ENCODE measurements at places on chromosomes 2 and 18. TPM values are rescaled to one million over a fixed set of nuclear protein-coding genes. Genes with fewer than 3 reads are reported as not detected.

DNA sequence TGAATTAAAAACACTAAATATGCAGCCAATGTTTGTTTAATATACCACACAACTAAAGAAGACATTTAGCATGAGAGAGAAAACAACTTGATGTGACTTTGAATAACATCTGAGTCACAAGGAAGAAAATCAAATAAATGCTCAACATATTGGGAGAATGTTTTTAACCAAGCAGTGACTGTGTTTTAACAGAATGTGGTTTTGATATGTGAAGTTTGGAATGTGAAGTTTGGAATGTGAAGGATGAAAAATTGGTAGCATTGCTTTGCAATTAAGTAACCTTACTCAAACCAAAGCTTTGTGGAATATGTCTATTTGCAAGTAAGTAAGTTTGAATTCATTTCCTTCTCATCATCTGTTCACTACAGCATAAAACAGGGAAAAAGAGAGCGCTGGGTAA is 128.2 kb upstream of the DNAJC10 start:
- H3K4me3 ChIP-seq: no peak overlapping the region
- H3K27me3 ChIP-seq: no peaks in the 10 kb centered on the region
- H3K4me1 ChIP-seq: no peaks in the 10 kb centered on the region
- no peaks in the 10 kb centered on the region for H3K36me3 ChIP-seq
- no peak overlapping the region for H3K27ac ChIP-seq

DNA sequence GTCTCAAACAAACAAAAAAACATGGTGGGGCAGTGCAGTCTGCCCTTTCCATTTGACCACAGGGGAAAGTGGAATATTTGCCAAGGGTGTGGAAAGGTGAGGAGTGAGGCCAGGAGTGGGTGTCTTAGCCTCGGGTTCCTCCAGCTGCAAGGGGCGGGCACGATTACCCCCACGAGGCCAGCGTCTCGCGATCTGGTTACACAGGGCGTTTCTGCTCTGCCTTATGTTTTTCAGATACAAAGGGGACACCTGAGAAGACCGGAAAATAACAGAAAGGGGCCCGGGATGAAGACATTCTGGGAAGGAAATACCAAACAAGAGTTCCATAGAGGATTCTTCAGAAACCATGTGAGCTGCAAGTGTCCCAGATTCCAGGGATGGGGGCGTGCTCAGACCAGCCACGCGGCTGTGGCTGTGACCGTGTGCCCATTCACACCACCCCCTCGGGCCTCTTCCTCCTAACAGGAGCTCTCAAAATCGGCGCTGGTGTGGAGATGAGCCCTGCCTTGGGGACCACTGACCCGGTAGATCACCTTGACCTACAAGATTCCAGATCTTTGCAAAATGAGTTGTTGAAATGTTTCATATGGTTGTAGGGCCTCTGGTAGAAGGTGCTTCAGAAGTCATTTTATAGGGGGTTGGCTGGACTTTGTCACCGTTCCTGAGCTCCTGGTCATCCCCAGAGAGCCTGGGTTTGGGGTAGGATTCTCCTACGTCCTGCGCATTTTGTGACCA is 34.2 kb downstream of the FAM178B start:
- peaks cover 30% of the 10 kb centered on the region for H3K4me1 ChIP-seq
- no peak for DNase-seq
- H3K4me3 ChIP-seq: no peak overlapping the region
- H3K27ac ChIP-seq: no peak overlapping the region
- H3K36me3 ChIP-seq: no peaks in the 10 kb centered on the region

DNA sequence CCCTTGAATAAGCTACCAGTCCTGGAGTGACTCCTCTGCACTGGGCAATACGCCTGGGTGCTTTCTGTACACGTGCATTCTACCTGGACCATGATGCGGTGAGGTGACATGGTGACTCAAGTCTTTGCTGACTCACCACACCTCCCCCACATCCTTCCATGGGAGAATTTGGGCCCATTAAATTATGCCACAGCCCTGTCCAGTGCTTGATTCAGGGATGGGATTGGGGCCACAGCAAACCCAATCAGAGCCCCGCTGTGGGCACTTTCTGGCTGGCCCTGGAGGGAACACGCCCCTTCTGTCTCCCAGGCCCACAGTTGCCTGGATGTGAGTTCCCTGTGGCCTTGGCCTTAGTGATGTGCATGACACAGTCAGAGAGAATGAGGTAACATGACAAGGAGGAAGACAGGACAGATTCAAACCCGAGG is 86.9 kb downstream of the LRRC30 start:
- no peaks in the 10 kb centered on the region for H3K36me3 ChIP-seq
- H3K4me1 ChIP-seq: no peaks in the 10 kb centered on the region
- H3K27me3 ChIP-seq: no peaks in the 10 kb centered on the region
- DNase-seq: no peak

DNA sequence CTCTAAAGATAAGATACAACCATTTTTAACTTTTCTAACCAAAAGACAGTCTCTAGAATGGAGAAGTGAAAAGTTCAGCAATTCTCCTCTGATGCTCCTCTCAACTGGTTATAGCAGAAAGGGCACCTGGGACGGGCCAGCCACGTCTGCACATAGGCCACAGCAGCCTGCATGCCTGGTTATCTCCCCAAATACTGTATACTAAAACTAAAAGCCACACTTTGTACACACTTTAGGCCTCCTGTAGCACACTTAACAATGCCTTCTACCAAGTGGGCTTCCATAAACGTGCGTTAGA is 179.1 kb downstream of the ANKRD44 start:
- DNase-seq: no peak
- peak overlapping the region; percentile 30 for H3K27ac ChIP-seq
- H3K4me3 ChIP-seq: no peak overlapping the region

GRCh38 chr2:113138428-113139322 is 11.3 kb downstream of the IL1RN start:
- H3K4me1 ChIP-seq: peaks cover 6% of the 10 kb centered on the region
- H3K27ac ChIP-seq: no peak overlapping the region
- no peaks in the 10 kb centered on the region for H3K27me3 ChIP-seq
- no peak overlapping the region for H3K4me3 ChIP-seq
- H3K36me3 ChIP-seq: no peaks in the 10 kb centered on the region

DNA sequence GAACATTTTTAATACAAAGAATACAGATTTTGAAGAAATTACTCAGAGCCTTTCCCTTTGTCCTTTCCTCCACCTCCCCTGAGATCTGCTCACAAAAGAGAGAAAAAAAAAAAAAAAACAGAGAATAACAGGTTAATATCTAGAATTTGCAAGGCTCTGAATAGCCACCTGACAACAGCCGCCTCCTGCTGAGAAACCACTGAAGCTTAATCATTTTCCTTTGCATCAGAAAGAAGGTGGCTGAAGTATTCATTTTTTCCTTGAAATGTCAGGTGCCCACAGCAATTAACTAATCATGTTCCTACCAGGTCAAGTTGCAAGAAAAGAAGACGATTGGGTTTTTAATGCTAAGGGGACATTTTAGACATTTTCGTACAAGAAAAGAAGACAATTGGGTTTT is 21.2 kb downstream of the CNTNAP5 start:
- DNase-seq: no peak
- no peaks in the 10 kb centered on the region for H3K4me1 ChIP-seq
- no peaks in the 10 kb centered on the region for H3K36me3 ChIP-seq
- no peak overlapping the region for H3K4me3 ChIP-seq
- H3K27ac ChIP-seq: no peak overlapping the region

GRCh38 chr2:138476940-138477339 is 24.6 kb upstream of the SPOPL start:
- H3K36me3 ChIP-seq: no peaks in the 10 kb centered on the region
- no peak overlapping the region for H3K4me3 ChIP-seq
- no peaks in the 10 kb centered on the region for H3K27me3 ChIP-seq
- H3K4me1 ChIP-seq: no peaks in the 10 kb centered on the region
- H3K27ac ChIP-seq: no peak overlapping the region
- no peak for DNase-seq

DNA sequence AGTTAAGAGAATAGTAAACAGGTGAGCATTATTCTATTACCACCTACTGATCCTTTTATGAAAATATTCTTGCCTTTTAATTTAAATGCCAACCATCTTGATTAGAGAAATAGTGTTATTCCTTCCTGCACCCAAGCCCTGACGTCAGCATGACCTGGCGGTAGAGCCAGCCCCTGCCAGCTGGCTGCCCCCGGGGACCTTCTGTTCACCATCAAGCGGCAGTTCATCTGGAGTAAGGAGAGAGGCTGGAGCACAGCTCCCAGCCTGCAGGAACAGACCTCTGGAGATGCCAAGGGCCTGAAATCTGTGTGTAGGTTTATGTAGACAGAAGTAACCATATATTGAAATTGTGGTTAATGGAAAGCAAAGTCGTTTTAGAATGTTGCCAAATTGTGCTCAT is 171.8 kb downstream of the GBX2 start:
- H3K27ac ChIP-seq: no peak overlapping the region
- no peak overlapping the region for H3K4me3 ChIP-seq
- H3K27me3 ChIP-seq: no peaks in the 10 kb centered on the region
- H3K36me3 ChIP-seq: no peaks in the 10 kb centered on the region

GRCh38 chr2:165699946-165700345 is 94.1 kb downstream of the GALNT3 start:
- no peaks in the 10 kb centered on the region for H3K4me1 ChIP-seq
- DNase-seq: no peak
- no peak overlapping the region for H3K27ac ChIP-seq
- H3K27me3 ChIP-seq: no peaks in the 10 kb centered on the region
- H3K4me3 ChIP-seq: no peak overlapping the region

GRCh38 chr18:75123113-75123512 is 85.8 kb downstream of the PTGR3 start:
- no peaks in the 10 kb centered on the region for H3K27me3 ChIP-seq
- peaks cover 3% of the 10 kb centered on the region for H3K4me1 ChIP-seq
- no peak for DNase-seq
- no peak overlapping the region for H3K27ac ChIP-seq

- H3K27ac ChIP-seq: no peak overlapping the region
- no peaks in the 10 kb centered on the region for H3K27me3 ChIP-seq
- DNase-seq: no peak
- no peak overlapping the region for H3K4me3 ChIP-seq
- H3K4me1 ChIP-seq: no peaks in the 10 kb centered on the region
Observed at GRCh38 chr18:3114451-3114850, 101.5 kb upstream of the LPIN2 start.

GRCh38 chr18:4357579-4357978 is 97.5 kb downstream of the DLGAP1 start:
- H3K27ac ChIP-seq: no peak overlapping the region
- no peak overlapping the region for H3K4me3 ChIP-seq
- no peaks in the 10 kb centered on the region for H3K4me1 ChIP-seq
- no peaks in the 10 kb centered on the region for H3K27me3 ChIP-seq
- DNase-seq: no peak

GRCh38 chr18:46563317-46563716 is 93.7 kb downstream of the LOXHD1 start:
- no peaks in the 10 kb centered on the region for H3K36me3 ChIP-seq
- no peak for DNase-seq
- H3K4me3 ChIP-seq: no peak overlapping the region
- H3K4me1 ChIP-seq: no peaks in the 10 kb centered on the region

GRCh38 chr2:147430408-147430807 is 414.4 kb upstream of the ACVR2A start:
- H3K27ac ChIP-seq: no peak overlapping the region
- no peaks in the 10 kb centered on the region for H3K36me3 ChIP-seq
- DNase-seq: no peak
- H3K4me3 ChIP-seq: no peak overlapping the region
- no peaks in the 10 kb centered on the region for H3K27me3 ChIP-seq

DNA sequence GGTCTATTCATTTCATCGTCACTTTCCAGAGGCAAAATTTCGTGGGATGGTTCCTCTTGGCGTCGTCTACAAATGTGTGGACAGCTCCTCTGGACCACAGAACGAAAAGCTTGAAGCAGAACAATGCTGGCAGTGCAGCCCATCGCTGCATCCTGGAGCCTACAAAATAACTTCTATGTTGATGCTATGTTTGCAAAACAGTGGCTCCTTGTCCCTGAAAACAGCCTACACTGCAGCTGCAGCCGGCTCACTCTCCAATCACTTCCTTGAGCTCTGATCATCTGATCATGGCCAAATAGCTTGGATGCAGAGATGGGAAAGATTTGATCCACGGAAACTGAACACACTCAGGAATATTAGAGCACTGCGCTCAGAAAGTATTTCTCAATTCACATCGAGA is 60.0 kb downstream of the DOCK10 start:
- H3K27me3 ChIP-seq: no peaks in the 10 kb centered on the region
- no peak for DNase-seq
- peaks cover 48% of the 10 kb centered on the region for H3K4me1 ChIP-seq
- H3K27ac ChIP-seq: peak overlapping the region; percentile 69
- H3K36me3 ChIP-seq: peaks cover 6% of the 10 kb centered on the region

GRCh38 chr18:41849632-41850031 is 105.4 kb upstream of the PIK3C3 start:
- no peak for DNase-seq
- H3K27me3 ChIP-seq: no peaks in the 10 kb centered on the region
- no peaks in the 10 kb centered on the region for H3K36me3 ChIP-seq
- H3K4me3 ChIP-seq: no peak overlapping the region
- H3K27ac ChIP-seq: no peak overlapping the region

GRCh38 chr18:12975488-12975887 is 15.7 kb upstream of the CEP192 start:
- H3K27me3 ChIP-seq: no peaks in the 10 kb centered on the region
- no peak for DNase-seq
- no peak overlapping the region for H3K27ac ChIP-seq
- peaks cover 12% of the 10 kb centered on the region for H3K36me3 ChIP-seq
- H3K4me1 ChIP-seq: no peaks in the 10 kb centered on the region

GRCh38 chr2:161954103-161954502 is 119.9 kb downstream of the DPP4 start:
- no peaks in the 10 kb centered on the region for H3K36me3 ChIP-seq
- H3K27ac ChIP-seq: peak overlapping the region; percentile 14
- H3K4me1 ChIP-seq: peaks cover 26% of the 10 kb centered on the region

DNA sequence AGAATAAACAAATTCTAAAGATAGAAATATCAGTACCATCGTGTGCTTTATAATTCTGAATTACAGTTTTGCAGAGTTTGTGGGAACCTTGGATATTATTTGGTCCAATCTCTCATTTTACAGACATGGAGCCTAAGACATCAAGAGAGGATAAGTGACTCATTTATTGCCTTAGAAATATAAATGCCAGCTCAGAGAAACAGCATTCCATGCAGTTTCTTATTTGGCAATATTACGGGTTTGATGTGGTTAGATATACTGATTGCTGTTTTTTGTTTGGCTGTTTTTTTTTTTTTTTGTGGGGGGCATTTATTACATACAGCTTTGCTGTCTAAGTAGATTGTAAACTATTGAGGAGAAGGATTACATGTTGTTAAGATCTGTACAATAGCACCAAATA is 1241.1 kb upstream of the LRRTM1 start:
- no peaks in the 10 kb centered on the region for H3K36me3 ChIP-seq
- DNase-seq: no peak
- no peaks in the 10 kb centered on the region for H3K4me1 ChIP-seq
- H3K27me3 ChIP-seq: no peaks in the 10 kb centered on the region
- no peak overlapping the region for H3K4me3 ChIP-seq

Gene FARSB
- 10.7 TPM for total RNA-seq

Gene HK2
- 9.4 TPM for total RNA-seq

Gene DYSF
- 11.4 TPM for total RNA-seq

Gene SERPINB13
- not detected for total RNA-seq

Gene PLB1
- total RNA-seq: 1.9 TPM

Gene AMER3
- not detected for total RNA-seq

Measured in natural killer cell (primary cell).